ENCODE measurements at places on chromosomes 1 and 21. TPM values are rescaled to one million over a fixed set of nuclear protein-coding genes. Genes with fewer than 3 reads are reported as not detected.

The TSPAN2 gene
- 1.8 TPM for total RNA-seq

The MATN1 gene
- 2.0 TPM for total RNA-seq

The HCN3 gene
- 4.3 TPM for total RNA-seq

The TNFRSF14 gene
- 2.7 TPM for total RNA-seq

GRCh38 chr1:170049176-170049800 is 25.2 kb downstream of the KIFAP3 start:
- peak; percentile 8 for DNase-seq

DNA sequence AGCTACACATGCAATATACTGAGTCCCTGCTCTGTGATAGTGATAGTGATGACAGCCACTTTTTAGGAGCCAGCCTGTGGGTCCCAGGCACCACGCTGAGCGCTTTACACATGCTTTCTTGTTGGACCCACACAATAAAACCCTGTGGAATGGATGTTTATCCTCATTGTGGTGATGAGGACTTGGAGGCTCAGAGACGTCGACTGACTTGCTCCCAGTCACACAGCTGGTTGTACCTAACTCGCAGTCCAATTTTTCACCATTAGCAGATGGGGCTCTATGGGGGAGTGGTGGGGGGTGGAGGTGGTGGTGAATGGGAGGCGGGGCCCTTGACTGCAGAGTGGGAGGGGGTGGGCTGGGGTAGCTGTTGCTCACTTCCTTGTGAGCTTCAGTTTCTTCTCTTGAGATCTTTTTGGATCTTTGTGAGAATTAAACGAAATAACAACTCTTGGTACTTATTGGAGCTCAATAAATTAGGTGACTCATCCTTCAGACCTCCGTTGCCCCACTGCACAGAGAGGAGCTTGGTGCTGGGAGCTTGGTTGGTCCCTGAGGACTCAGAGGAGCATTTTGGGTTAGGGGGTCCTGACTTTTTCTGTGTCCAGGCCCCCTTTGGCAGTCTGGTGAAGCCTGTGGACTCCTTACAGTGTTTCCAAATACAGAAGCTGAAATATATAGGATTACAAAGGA is 61.8 kb upstream of the CD1D start:
- DNase-seq: no peak

- DNase-seq: peak; percentile 55
Observed at GRCh38 chr21:34027721-34028461, 45.5 kb upstream of the MRPS6 start.

DNA sequence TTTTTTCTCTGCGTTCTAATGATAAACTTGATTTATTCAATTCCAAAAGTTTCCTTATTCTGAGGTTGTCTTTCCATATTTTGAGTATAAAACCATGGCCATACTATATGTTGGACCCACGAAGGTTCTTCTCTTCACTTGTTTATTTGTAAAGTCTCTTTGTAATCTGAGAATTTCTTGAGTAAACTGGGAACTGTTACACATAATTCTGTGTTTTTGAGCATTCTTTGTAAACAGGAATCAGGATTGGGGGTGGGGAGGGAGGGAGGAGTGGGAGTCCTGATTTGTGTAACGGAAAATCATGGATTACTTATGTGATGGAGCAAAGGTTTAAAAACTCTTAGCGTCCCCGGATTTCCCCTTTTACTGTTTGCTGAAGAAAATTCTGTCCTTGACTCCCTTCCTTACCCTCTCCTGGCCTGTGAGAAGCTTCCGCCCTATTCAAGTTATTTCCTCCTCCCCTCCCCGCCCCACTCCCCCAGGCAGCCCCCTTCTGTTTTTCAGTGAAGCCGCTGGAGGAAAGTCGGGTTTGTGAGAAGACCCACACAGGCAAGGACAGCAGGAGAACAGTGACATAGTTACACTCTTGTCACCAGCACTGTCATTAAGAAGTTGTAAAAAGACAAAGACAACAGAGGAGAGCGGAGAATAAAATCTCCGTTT is 6.4 kb upstream of the NBPF11 start:
- no peak for DNase-seq

Data from hepatocyte (in vitro differentiated cells).